ENCODE measurements at places on chromosomes 1 and 21.

- no peak for DNase-seq
These were observed 150.0 kb downstream of the PPP1R12B start for GRCh38 chr1:202498542-202498941.

DNA sequence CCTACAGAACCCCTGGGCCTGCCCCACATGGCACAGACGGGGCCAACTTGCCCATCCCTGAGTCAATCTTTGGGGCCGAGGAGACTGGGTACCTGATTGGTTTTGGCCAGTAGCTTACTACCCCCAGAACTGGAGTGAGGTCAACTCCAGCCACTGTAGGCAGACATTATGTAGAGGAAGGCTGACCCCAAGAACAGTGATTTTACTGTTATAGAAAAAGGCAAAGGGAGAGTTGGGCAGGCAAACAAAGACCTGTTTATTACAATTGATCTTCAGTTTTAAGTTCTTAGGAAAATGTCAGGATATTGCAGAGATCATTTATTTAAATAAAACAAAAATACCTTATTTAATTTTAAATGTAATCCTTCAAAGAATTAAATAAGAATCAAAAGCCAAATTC is 653.8 kb downstream of the NPHP4 start:
- DNase-seq: no peak

- no peak for DNase-seq
These were observed 138.3 kb downstream of the TTLL7 start for GRCh38 chr1:83860490-83861221.

- no peak for DNase-seq
These were observed 48.3 kb downstream of the IGSF21 start for GRCh38 chr1:18155881-18156385.

DNA sequence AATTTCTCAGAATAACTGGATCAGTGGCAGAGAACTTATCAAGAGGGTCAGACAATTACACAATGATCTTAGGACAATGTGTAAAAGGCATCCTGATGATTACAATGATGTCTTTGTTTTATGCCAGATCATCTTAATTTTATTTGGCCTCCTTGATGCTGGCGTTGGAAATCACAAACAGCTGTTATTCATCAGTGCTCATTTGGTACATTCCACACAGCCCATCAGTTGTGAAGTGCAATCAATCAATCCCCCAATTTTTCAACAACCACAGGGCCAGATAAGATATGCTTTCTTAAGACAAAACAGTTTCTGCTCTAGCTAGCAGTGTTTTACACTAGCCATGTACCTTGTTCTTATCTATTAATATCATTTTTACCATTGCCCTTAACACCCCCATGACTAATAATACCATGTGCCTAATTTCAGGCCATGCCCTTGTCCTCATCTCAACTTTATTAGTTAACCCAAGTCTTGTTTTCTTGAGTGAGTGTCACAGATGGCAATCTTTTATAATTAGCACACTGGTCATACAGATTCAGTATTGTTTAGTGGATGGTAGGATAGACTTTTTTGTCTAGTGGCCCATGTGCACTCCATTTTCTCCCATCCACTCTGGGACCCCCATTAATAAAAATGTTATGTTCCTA is 40.8 kb upstream of the COL24A1 start:
- no peak for DNase-seq

GRCh38 chr1:15937146-15937545 is 38.8 kb downstream of the ZBTB17 start:
- DNase-seq: no peak

DNA sequence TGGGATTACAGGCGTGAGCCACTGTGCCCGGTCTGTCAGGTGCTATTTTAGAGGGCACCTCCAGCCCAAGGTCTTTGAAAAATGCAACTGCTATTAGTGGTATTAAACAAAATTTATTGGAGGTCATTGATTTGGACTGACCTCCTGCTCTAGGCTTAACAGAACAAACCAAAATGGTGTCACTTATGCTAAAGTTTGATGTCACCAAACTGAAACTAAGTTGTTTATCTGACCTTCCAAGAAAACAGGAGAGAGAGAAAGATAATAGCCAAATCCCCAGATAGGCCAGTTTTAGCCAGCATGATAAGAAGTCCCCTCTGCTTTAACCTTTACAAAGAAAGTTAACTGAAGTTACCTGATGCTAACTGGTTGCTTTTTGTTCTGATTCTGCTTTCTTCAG is 8.1 kb upstream of the INAVA start:
- DNase-seq: no peak

GRCh38 chr21:45847870-45848269 is 133.7 kb upstream of the COL6A1 start:
- DNase-seq: no peak

GRCh38 chr1:67522001-67522441 is 91.8 kb upstream of the SERBP1 start:
- no peak for DNase-seq

- peak; percentile 75 for DNase-seq
These were observed 62.8 kb upstream of the LAX1 start for GRCh38 chr1:203702130-203702577.

- no peak for DNase-seq
These were observed 15.9 kb upstream of the EDN2 start for GRCh38 chr1:41500378-41500777.

DNA sequence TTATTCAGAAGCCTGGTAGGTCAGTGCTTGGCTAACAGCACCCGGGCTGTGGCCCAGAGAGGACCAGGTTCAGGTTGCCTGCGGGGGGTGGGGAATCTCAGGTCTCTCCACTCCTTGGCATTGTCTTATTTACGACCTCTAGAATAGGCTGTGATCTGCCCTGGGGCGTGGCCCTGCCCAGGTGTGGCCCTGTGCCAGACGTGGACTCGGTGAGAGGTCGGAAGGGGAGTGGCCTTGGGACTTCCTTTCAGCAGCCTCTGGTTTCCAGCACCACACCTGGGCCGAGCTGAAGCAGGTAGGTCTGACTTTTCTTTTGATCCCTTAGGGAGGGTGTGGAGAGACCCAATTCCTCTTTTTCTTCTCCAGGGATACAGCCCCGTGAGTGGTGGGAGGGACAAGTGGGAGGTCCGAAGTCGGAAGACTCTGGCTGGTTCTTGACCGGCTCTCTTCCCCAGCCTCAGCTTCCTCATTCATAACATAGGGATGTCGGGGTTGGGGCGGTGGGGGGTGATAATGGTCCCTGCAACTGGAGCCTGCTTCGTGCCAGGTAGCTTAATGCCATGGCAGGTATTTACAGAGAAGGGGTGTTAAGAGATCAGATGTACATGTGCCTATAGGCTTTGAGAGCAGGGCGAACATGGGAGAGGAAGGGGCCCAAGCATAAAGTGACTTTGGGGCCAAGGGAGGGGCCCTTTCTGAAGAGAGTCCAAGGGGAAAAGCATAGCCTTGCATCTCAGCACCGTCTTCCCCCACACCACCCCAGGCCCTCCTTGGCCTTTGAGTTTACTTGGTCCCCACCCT is 16.5 kb downstream of the ACOT11 start:
- no peak for DNase-seq

DNA sequence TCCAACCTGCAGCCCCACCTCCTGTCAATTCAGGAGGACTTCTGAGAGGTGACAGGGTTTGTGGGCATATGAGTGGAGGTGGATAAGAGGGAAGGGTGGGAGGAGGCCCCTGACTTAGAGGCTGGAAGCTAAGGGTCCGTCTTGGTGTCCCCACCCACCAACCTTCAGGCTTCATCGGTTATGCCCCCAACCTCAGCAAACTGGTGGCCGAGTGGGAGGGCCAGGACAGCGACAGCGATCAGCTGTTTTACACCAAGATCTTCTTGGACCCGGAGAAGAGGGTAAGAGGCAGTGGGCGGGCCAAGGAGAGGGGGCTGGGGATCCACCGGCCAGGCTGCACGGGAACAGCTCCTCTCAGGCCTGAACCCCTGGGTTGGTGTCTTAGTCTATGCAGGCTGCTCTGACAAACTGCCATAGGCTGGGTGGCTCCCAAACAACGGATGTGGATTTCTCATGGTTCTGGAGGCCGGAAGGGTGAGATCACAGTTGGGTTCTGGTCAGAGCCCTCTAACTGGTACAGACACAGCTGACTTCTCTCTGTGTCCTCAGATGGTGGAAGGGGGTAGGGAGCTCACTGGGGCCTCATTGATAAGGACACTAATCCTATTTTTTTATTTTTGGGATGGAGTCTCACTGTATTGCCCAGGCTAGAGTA is 18.1 kb downstream of the PLOD1 start:
- DNase-seq: no peak

DNA sequence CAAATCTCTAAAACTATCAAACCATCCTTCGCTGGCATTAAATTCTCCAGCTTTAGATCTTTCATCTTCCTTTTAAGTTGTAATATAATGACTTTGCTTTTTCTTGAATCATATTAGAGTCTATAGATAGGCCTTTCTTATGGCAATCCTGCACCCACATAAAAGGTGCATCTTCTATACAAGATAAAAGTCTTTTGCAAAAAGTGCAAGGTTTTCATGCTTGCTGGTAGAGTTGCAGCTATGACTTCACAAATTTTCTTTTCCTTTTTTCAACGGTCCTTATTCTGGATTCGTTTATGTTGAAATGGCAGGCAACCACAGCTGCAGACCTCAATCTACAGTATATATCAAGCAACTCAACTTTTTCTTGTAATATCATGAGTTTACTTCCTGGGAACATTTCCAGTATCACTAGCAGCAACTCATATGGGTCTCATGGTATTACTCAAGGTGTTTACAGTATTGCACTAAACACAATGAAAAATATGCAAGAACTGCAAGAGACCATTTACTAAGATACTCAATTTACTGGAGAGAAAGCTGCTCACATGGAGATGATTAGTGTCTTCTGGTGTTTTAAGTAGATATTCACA is 22.1 kb downstream of the OMA1 start:
- DNase-seq: no peak

GRCh38 chr1:86324130-86324822 is 71.8 kb downstream of the ODF2L start:
- DNase-seq: no peak

DNA sequence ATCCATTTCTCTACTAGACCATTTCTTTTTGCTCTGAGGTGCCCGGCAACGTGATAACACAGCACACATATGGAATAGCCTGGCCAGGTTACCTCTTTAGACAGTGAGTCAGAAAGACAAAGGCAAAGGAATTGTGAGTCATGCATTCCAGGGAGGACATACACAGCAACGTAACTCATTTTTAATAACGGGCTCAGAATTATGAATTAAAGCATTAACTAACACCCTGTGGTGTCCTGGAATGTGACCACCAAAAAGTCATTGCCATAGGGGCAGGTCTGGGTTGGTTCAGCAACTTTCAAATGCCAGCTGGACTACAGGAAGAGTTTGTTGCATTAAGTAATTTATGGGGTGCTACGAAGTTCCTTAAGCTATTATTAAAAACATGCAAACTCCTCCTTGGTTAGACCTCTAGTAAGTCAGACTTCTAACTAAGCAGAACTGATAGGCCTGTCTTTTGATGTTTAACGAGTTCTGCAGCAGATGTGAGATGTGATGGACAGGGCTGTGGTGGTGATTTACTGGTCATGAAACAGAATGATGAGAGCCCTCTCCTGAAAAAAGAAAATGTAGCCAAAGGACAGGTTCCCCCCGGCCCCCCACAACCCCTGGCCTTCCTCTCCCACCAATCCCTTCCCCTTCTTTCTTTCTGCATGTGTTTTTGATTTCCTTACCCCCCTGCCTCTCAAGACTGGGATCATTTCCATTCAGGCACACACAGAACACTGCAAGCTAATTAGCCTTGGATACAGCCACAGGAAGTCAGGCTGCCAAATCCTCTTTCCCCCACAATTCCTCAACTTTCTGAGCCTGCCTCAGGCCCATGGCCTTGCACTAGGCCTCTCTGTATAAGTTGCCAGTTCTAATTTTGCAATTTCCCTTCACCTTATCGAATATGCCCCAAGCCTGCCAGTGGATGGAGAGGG is 88.9 kb upstream of the HAO2 start:
- DNase-seq: no peak

GRCh38 chr1:95431235-95431634 is 197.2 kb downstream of the RWDD3 start:
- no peak for DNase-seq

DNA sequence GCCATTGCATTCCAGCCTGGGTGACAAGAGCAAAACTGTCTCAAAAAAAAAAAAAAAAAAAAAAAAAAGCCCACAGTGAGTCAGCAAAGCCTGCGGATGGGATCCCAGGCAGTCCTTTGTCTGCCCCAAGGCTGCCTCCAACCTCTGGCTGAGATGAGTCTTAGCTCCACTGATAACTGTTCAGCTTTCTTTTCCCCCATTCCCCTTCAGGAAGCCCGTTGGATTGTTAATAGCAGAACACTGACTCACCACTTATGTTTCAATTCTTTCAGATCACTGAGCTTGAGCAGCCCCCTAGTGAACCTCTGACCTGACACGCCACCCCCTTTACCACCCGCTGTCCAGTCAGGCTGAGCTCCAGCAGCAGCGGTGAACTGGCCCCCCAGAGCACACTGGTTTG is 57.5 kb downstream of the ERG start:
- no peak for DNase-seq

GRCh38 chr1:51963592-51964308 is 26.8 kb downstream of the RAB3B start:
- no peak for DNase-seq
